ENCODE measurements at places on chromosomes 5 and 9.

- DNase-seq, result no peak
These were observed 10.4 kb downstream of the LHX3 start for GRCh38 chr9:136194540-136194939.

DNA sequence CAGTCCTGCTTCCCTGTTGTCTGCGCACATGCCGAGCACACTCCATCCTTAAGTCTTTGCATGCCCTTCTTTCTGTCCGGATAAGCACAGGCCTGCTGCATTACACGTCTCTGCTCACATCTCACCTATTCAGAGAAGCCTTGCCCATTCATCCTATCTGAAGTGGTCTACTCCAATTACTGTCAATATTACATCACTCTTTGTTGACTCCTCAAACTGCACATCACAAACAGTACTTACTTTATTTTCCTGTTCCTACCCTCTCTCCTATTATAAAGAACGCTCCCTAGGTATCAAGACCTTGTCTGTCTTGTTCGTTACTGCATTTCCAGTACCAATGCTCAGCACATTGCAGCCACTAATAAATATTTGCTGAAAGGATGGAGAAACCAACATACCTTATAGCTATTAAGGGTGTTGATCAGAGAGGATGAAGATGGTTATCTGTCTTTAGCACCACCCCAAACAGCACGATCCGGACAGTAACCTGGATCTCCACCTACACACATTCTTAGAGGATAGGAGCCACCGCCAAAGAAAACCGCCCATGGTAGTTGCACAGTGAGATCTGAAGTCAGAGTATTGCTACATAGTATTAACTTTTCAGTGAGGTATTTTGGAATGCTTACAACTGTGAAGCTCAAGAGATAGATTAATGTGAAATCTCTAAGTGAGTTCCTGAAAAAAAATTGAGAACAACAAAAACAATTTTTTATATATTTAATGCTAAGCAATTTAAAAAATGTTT lies 1.6 kb upstream of the PRRC1 start:
- peak; percentile 43 for DNase-seq

DNA sequence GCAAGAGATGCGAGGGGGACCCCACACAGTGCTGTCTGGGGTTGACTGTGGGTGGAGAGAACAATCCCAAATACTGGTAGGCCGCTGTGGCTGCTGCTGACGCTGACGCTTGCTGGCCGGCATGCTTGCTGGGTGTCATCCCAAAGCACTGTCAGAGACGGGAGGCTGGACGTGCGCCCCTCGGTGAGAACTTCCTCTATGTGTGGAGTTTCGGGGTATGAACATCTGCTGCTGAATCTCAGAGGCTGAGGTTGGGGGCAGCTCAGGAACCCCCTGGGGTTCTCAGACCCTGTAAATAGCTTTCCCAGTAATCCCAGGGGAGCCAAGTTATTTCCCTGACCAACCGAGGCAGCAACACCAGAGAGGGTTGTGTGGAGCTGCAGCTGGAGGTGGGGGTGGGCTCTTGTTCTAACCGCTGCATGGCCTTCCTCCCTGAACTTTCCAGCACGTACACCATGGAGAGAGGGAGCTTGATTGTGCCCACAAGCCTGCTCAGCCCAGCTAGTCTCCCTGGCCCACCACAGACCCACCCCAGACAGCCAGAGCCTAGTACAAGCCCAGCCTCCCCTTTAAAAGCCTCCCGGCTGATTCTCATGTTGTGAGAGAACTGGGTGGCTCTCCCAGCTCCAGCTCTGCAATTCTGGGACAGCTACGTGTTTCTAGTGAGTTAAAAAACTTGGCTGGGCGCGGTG lies 21.8 kb upstream of the SLC12A7 start:
- DNase-seq, result no peak

- no peak for DNase-seq
These were observed 21.5 kb upstream of the AKNA start for GRCh38 chr9:114409103-114409780.

DNA sequence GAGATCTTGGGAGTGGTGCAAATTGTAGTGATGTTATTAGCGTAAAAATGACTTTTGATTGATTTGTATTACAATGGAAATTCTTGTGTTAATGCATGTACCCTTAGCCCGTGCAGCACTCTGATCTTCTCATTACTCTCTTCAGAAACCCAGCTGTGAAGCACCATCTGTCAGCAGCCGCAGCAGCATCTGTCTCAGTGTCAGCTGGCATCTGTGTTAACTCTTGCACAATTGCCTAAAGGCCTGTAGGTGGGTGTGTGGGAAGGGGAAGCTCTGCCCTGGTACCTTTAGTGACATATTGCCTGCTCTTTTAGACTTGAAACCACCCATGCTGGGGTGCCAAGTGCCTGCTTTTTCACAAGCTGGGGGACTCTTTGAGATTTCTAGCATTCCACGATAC lies 101.3 kb downstream of the FBXL7 start:
- DNase-seq, result peak; percentile 18

DNA sequence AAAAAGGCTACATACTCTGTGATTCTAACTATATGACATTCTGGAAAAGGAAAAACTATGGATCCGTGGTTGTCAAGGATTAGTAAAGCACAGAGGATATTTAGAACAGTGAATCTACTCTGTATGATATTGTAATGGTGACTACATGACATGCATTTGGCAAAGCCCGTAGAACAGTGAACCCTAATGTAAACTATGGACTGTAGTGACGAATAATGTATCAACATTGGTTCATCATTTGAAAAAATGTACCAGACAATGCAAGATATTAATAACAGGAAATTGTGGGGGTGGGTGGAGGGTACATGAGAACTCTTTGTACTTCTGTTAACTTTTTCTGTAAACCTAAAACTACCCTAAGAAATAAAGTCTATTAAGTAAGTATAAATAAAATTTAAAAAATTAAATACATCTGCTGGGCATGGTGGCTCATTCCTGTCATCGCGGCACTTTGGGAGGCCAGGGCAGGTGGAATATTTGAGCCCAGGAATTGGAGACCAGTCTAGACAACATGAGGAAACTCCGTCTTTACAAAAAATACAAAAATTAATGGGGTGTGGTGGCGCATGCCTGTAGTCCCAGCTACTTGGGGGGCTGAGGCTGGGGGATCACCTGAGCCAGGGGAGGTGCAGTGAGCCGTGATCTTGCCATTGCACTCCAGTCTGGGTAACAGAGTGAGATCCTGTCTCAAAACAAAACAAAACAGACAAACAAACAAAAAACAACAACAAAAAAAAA lies 101.7 kb upstream of the TBC1D2 start:
- no peak for DNase-seq

GRCh38 chr5:138573223-138573622 lies 2.0 kb downstream of the HSPA9 start:
- DNase-seq, result no peak

DNA sequence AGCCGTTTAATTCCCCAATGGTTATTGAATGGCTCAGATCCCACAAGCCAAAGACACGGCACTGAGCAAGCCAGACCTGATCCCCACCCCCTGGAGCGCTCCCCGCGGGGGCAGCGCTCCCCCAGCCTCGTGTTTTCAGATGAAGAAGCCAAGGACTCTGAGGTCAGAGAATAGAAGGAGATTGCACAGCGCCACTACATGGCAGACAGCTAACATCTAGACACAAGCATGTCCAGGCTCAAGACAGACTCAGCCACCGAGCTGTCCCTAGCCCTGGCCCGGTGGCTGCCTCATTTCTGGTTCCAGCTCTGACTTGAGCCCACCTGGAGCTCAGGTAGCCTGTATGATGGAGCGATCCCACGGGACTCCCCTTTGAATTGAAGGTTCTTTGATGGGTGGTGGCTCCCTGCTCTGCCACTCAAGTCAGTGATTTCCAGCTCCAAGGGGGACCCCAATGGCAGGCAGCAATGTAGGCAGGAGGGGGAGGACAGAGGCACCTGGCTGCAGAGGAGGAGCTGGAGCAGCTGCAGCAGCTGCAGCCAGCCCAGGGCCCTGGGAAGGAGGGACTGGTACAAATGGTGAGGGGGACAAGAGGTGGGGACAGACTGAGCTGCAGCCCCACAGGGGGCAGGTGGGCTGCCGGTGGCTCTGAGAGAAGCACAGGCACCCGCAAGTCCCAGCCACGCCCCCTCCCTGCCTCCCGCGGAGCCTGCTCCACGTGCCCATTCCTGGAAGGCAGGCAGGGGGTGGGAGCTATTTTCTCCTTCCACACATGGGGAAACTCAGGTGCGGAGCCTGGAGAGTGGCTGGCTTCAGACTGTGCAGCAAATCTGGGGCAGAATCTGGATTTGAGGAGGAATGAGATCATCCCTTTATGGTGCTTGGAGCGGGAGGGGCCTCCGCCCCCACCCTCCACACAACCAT lies 40.2 kb downstream of the NTNG2 start:
- DNase-seq, result peak; percentile 29

DNA sequence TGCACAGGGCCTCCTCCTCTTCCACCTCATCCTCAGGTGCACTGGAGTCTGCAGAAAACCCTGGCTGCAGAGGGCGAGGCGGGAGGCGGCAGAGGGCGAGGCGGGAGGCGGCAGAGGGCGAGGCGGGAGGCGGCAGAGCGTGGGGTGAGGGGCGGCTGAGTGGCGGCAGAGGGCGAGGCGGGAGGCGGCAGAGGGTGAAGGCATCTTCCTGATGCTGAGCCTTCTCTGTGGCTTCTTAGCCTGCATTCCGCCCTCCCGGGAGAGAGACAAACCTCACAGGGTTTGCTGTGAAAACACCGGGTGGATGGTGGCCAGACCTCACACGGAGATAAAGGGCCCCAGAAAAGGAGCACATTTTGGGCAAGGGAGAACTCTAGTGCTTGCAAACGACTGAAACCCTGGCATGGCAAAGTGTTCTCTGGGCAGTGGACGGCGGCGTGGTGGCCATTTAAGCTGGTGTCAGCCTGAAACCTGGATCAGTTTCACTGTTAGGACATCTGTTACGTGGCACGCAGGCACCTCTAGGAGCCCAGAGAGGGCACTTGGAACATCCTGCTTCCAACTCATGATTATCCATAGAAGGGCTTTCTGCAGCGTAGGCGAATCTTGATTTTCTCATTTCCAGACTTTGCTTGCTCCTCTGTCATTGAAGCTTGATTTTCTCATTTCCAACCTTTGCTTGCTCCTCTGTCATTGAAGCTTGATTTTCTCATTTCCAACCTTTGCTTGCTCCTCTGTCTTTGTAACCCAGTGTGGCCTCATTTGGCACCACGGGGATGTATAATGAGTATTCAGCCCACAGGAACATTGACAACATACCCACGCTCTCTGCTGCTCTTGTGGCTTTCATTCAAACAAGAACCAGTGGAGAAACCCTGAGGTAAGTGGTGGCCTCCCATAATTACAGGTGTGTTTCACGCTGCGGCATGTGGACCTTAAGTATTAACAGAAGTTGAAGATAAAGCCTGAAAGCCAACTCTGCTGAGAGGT lies 16.3 kb upstream of the PLEKHG4B start:
- no peak for DNase-seq

GRCh38 chr9:133188006-133188842 lies 20.8 kb downstream of the OBP2B start:
- peak; percentile 6 for DNase-seq

DNA sequence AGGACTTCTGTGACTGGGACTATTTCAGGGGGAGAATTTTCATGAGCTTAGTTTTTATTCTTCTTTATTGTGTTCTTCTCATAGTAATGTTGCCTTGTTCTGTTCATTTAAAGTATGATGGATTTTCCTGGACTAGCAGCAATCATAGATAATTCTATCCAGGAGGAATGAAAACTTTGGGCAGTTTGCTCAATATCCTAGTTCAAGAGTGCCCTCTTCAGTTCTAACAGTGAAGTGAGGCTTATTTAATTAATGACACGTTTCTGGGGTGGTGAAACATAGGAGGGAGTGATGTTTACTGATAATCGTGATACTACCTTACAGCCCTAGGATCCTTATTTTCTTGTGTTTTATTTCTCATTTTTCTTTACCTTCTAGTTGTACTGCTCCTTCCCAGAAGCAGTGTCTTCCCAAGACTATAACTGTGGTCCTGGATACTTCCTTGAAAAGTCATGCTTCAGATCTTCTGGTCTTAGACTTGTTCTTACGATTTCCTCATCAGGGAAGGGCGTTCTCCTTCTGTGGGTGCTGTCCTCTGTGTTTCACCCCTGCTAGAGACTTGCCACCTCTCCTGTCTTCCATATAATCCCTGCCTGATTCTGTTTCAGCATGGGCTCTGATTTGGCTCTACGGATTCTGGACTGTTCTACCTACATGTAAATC lies 57.4 kb downstream of the CFAP95 start:
- DNase-seq, result no peak

DNA sequence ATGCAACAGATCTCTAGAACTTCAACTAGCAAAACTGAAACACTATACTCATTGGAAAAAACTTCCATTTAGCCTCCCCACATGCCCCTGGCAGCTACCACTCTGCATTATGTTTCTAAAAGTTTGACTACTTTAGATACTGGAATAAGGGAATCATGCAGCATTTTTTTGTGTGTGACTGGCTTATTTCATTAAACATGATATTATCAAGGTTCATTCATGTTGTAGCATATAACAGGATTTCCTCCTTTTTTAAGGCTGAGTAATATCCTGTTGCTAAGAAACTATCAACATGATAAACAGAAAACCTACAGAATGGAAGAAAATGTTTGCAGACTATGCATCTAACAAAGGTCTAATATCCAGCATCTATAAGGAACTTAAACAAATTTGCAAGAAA lies 597.9 kb downstream of the DMRTA1 start:
- DNase-seq, result no peak

DNA sequence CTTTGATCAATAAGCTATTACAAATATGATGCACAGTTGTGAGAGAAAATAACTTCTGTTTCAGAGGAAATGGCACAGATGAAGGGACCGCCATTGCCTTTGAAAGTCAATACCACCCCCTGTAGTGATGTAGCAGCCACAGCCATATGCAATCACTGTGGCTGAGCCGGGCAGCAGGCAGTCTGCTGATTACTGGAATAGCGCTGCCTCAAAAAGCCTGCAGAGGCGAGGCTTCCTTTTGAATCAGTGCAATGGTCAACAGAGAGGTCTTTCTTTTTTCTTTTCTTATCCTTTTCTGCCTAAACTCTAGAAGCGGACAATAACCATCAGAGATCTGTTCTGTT lies 265.1 kb upstream of the TAS2R1 start:
- DNase-seq, result no peak

- DNase-seq, result no peak
These were observed 92.8 kb downstream of the TAF11L14 start for GRCh38 chr5:17727098-17727497.

- DNase-seq, result no peak
These were observed 16.2 kb downstream of the TRIM7 start for GRCh38 chr5:181188700-181189362.

DNA sequence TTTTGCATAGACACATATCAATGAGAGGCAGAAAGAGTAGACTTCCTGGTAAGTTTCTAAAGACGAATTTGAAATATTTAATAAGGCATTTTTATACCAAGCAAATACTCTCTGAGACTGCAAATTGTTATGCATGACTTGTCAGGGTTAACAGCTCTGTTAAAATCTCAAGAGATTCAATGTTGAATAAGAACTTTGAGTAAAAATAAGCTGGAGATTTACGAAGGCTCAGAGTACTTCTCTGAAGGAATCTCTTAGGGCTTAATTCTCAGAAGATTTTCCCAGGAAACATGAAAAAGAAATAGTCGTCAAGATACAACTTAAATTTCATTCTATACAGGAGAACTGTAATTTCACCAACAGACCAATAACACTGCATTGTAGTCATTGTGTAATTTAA lies 259.4 kb downstream of the CDH18 start:
- no peak for DNase-seq

- no peak for DNase-seq
These were observed 120.8 kb downstream of the GALNT10 start for GRCh38 chr5:154311362-154311761.
